ENCODE measurements at places on chromosomes 6 and 20.

DNA sequence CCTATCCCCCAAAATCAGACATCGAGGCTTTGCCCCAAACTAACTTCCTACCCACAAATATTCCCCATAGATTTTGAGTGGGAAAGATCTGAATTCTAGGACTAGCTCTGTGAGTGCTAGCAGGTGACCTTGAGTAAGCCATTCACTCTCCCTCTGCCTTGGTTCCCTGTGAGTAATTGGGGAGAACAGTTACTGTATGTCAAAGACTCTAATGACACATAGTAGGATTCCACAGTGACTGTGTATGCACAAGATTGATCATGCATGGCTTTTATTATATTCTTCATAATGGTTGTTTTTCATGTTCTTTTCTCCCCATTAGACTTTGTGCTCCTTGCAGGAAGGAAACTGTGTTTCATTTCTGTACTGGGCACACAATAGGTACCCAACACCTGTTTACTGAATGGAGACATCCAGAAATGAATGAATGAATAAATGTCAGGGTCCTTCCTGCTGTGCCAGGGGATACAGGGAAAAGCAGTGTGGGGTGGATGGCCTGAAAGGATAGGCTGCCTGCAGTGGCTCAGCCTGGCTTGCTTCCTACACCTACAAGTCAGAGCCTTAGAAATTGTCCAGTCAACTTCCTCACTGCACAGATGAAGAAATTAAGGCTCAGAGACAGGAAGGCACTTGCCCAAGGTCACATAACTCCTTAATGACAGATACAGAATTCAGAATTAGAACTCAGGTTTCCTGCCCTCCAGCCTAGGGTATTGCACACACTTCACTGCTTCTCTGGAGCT, 901 bp upstream of the TMEM151B start:
- DNase-seq: no peak

- no peak for DNase-seq
Measured at GRCh38 chr20:62685781-62686555, 22.7 kb upstream of the NTSR1 start.

DNA sequence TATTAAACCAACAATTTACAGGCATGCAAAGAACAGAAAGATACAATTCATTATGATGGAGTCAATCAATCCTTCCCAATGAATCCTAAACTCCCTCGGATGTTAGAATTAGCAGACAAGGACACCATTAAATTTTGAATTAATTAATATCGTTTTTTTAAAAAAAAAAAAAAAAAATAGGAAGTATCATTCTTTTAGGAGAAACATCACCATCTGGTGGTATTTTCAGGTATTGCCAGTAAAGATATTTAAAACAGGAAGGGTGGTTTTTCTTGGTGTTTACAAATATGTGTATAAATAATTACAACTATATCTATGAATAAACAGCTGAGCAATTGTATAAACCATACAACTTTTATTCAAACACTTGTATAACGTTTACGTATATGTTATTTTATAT, 564.4 kb downstream of the HAO1 start:
- DNase-seq: no peak

DNA sequence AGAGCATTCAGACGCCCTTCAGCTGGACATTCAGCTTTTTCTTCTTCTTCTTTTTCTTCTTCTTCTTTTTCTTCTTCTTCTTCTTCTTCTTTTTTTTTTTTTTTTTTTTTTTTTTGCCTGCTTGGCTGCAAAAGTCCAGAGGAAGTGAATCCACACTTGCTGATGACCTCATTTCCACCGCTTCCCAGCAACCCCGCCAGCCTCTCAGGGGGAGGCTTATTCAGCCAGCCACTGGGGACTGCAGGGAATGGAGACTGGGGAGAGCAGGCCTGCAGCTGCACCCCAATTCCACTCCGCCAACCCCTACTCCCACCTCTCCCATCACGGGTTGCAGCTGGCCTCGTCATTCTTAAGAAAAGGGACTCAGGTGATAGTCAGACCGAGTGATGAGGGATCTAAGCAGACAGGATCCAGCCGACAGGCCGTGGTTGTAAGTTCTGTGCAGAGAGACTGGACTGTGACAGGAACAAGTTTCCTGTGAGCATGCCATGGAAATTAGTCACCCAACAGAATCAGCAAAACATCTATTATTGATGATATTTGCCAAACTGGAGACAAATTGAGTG, 59.0 kb upstream of the QKI start:
- no peak for DNase-seq

DNA sequence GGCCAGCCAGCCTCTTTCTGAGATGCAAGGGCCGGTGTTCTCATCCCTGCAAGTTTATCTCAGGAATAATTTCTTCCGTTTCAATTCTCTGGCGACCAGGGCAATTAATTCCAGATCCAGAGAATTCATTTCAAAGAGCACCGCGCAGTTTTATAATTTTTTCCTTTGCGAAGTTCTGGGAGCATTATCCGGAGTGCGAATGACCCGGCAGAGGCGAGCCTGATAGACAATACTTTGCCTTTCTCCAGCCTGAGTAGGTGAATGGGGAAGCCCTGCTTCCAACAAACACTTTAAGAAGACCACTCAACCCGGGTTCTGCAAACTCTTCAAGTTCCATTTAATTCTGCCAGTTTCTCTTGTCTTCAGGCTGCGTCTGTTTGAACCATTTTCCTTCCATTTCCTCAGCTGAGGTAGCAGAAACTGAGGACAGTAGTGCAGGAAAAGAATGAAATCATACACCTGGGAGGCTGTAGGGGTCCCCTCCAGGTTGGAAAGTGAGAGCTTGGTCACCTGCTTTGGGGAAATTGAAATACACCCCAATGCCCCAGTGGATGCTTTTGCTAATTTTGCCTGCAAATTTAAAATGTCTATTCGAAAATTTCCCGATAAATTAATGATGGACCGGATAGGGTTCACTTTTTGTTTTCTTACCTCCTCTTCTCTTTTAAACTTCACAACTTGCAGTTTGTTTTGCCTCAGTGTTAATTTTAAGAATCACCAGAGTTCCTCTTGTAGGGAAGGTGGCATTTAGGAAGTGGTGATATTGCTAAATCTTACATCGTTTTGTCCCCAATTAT, 1.1 kb downstream of the VGLL2 start:
- DNase-seq: no peak

DNA sequence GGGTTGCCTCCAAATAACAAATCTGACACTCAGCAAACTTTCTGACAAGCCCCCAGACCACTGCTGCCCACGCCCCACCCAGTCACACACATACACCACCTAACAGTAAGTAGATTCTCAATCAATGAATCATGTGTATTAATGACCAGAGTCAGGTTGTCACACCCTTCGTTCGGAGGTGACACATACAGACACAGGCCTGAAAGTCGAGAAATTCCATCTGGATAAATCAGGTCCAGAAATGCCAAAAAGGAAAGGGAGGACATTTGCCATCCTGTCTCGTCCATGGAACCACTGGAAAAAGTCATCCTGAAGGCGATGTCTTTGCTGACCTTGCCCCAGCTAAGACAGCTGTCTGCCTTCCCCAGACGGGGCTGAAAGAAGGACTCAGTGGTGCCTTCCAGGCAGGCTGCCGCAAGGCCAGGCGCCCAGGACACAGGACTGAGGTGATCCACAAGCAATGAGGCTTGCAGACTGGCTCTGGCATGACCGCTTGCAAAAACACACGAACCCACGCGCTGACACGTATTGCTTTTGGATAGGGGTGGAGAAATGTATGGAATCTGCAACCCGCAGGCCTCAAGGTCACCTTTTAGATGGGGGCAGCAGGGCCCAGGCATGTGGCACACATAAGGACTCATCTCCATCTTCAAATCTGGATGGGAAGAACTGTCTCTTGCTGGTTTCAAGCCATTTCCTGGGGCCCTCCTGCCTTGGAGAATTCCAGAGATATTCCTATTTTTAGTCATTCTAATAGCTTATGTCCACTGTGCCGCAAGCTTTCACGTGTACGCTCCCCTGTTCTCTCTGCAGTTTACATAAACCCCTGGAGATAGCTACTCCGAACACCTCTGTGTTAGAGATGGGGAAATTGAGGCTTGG, 9.0 kb downstream of the NFATC2 start:
- DNase-seq: no peak

DNA sequence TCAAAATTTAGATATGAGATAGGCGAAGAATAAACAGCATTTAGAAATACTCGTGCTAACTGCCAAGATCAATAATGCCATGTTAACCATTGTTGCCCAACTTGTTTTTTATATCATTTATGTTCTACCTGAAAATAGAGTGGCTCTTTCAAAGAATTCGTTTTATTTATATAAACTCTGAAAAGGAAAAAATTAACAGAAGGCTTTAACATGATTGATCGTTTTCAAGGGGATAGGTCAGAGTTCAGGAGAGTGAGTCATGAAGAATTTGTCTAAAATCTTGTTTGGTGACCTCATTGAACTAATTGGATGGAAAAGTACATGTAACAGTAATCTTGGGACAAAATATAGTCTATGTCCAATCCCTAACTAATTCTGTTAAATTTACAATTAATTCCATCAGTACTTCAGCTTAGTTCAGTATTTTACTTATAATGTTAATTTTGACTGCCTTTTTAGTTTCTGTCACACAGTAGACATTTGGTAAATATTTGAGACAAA, 11.1 kb upstream of the ELOVL2 start:
- no peak for DNase-seq

DNA sequence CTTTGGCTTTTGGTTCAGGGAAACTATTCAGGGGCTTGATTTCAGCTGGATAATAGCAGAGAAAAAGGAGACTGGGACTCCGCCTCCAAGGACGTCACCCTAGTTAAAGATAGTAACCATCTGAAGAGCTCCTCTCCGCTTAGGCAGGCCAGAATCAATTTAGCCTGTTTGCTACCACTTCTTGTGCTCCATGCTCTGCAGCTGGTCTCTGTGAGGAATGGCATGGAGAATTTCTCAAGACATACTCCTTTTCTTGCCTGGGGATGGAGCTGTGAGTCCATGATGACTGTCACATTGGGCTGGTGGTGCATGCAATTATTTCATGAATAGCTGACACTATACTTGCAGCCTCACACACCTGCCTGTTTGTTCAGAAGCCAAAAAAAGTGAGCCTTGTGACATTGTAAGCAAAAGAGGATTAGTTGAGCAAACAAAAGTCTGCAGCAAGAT, 61.4 kb downstream of the TXLNB start:
- DNase-seq: no peak

- no peak for DNase-seq
Measured at GRCh38 chr20:25017257-25017803, 24.8 kb upstream of the APMAP start.

DNA sequence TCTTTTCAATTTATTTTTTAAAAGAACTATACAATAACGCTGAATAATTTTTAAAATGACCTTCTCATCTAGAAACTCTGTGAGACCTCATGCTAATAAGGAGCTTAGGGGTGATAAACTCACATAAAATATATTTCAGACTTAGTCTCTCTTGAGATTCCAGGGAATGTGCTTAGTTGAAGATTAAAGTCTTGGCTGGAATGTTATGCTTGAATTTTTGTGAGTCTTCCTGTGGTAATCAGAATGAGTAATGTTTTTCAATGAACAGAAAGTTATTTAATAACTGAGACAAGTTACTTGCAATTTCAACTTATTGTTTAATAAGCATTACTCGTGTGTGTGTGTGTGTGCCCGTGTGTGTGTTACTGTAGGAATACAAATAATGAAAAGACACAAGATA, 379.9 kb upstream of the EPHA7 start:
- no peak for DNase-seq

DNA sequence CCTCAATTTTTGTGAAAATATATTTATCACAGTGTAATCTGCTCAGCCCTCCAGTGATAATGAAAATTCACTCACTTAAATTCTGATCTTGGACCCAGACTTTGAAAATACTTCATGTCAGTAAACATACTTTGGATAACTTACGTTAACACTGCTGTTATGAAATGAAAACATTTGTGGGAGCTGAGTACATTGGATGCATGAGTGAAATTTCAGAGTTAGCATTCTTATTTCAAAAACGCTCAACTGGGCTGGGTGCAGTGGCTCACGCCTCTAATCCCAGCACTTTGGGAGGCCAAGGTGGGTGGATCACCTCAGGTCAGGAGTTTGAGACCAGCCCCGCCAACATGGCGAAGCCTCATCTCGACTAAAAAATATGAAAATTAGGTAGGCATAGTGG, 196.4 kb downstream of the UTRN start:
- no peak for DNase-seq

DNA sequence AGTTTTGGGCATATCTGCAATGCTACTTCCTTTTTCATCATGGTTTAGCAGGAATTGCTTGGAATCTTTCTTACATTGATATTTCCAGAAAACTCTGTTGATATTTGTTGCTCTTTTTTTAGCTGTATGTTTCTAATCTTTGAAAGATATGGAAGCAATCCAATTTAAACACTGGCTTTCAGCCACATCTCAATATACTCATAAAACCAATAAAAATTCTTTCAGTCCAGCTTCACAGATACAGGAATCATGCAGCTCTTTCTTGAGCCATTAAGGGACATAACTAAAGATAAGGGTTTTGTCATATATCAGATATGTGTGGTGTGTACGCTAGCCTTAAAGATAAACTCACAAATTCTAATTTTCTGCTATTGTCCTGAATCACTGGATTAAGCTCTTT, 47.4 kb downstream of the PKIB start:
- no peak for DNase-seq

DNA sequence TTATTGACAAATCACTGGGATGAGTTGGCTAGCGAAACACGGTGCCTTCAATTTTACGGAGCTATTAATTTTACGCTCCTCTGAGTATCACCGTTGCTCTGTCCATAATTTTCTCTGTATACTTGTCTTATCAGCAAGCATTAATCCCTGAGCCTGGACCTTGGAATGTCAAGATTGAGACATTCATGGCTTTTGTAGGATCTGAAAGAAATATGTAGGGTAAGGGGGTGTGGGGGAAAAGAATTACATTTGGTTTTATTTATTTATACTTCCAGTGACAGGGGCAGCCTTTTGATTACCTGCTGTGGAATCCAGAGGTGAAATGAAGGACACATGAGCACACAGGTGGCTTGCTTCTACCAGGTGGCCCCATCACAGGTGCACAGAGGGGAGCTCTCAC, 46.6 kb downstream of the DTD1 start:
- DNase-seq: no peak

- DNase-seq: no peak
Measured at GRCh38 chr6:150409576-150410066, 40.8 kb downstream of the IYD start.

DNA sequence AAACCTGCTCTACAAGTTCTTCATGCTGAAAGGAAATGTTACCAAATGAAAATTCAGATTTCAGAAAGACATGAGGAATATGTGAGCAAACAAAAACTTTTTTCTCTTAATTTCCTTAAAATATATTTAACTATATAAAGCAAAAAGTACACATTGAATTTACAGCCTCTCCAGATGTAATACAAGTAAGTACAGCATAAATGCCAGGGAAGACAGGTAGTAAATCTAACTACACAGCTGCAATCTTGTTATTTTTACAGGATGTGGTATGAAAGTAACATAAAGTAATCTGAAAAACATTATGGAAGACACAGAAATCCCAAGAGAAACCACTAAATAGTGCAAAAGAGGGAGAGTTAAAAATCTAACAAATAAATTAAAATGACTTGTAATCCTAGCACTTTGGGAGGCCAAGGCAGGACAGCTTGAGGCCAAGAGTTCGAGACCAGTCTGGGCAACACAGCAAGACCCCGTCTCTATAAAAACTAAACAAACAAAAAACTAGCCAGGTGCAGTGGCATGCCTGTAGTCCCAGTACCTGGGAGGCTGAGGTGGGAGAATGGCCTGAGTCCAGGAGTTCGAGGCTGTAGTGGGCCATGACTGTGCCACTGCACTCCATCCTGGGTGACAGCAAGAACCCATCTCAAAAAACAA, 50.7 kb downstream of the FAM8A1 start:
- DNase-seq: no peak

GRCh38 chr6:18465410-18466154, 78.4 kb downstream of the RNF144B start:
- DNase-seq: no peak

All from DND-41 (cell line).